Dermis blood vessel endothelial cell (primary cell): ENCODE measurements at places on chromosomes 7 and 10. TPM values are rescaled to one million over a fixed set of nuclear protein-coding genes. Genes with fewer than 3 reads are reported as not detected.

HSPA14 gene
- 8.8 and 17.6 TPM in 2 replicates for total RNA-seq

PPP1R3C gene
- total RNA-seq, result 0.51 TPM in 2 replicates

TRIM74 gene
- 0.51 TPM in 1 of 2 replicates, not detected in the other for total RNA-seq

GALNT17 gene
- total RNA-seq, result not detected in 2 replicates

SLC26A5 gene
- total RNA-seq, result 0.85 and 0.93 TPM in 2 replicates
